ENCODE measurements at places on chromosomes 1 and 21. TPM values are rescaled to one million over a fixed set of nuclear protein-coding genes. Genes with fewer than 3 reads are reported as not detected.

TSTD1 gene
- 73.2 TPM for total RNA-seq

PLEKHO1 gene
- 77.9 TPM for total RNA-seq

ZSCAN20 gene
- total RNA-seq, result 6.7 TPM

F5 gene
- 0.15 TPM for total RNA-seq

IFNLR1 gene
- total RNA-seq, result 4.2 TPM

ZBTB8A gene
- total RNA-seq, result 3.1 TPM

DNA sequence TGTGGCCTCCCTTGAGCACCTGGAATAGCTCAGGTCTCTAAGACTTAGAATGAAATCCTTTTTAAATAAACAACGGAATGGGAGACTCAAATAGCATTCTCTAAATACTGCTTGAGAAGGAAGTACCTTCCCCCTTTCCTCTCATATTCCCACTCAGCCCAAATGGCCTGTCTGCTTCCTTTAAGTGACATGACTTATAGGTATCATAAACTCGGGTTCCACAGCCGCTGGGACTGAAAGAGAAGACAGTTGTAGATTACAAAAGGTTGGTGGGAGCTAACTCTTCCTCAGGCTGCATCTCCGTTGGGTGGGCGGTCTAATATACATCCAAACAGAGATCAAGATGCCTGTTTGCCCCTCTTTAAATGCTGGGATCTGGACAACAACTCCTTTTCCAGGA, 1.2 kb upstream of the HMCN1 start:
- no peak overlapping the region for H3K27ac ChIP-seq
- peaks cover 9% of the 10 kb centered on the region for H3K4me1 ChIP-seq
- no peaks in the 10 kb centered on the region for H3K36me3 ChIP-seq
- H3K4me3 ChIP-seq, result no peak overlapping the region
- H3K27me3 ChIP-seq, result no peaks in the 10 kb centered on the region

GRCh38 chr1:151809985-151810556, 4.9 kb upstream of the LINGO4 start:
- no peak for DNase-seq
- no peaks in the 10 kb centered on the region for H3K4me1 ChIP-seq
- no peak overlapping the region for H3K4me3 ChIP-seq
- no peaks in the 10 kb centered on the region for H3K36me3 ChIP-seq
- no peaks in the 10 kb centered on the region for H3K27me3 ChIP-seq

DNA sequence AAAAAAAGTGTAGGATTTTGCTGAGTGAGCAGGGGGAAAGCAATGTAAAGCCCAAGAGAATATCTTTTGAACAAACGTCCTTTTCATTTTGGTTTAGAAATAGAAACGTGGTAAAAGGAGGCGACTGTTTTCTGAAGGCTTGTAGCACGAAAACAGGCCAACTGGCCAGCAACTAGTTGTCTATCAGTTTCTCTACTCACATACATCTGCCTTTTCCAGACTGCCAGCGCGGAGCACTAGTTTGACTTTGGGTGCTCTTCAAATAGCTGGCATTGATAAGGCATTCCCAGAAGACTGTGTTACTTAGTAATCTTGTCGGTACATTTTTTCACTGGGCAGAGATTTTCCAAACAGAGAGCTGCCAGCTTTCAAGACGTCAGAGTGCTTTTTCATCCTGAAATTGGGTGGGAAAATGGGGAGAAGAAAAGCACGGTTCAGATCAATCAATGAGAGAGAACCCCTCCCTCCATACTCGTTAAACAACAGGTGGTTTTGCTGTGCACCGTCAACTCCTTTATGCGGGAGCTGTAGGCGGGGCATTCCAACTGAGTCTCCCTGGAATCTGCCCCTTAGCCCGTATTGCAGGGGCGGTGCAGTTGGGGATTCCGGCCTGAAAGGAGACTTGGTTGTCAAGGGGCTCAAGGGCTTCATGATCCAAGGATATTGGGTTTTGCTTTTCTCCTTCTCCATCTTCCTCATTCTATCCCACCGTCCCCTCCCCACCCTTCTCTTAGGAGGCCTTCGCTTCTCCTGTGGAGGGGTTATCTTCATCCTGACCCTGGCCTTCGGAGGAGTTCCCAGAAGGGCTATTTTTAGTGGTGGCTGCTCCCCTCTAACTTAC, 884 bp upstream of the LRRC8C start:
- peaks cover 20% of the 10 kb centered on the region for H3K4me1 ChIP-seq
- peak; percentile 29 for DNase-seq
- H3K27ac ChIP-seq, result peak overlapping the region; percentile 99
- no peak overlapping the region for H3K4me3 ChIP-seq
- H3K27me3 ChIP-seq, result no peaks in the 10 kb centered on the region

DNA sequence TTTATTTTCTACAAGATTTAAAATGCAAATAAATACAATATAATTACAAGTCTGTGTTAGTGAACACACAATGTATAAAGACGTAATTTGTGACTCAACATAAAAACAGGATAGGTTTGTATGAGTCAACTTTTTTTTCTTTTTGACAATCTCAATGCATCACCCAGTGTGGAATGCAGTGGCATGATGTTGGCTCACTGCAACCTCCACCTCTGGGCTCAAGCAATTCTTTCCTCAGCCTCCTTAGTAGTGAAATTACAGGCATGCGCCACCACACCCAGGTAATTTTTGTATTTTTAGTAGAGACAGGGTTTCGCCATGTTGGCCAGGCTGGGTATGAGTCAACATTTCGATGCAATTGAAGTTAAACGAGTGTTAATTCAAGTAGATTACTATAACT, 5.9 kb upstream of the SPRR2E start:
- no peaks in the 10 kb centered on the region for H3K36me3 ChIP-seq
- H3K4me1 ChIP-seq, result no peaks in the 10 kb centered on the region

- H3K27me3 ChIP-seq, result peaks cover 3% of the 10 kb centered on the region
- no peak overlapping the region for H3K27ac ChIP-seq
- no peaks in the 10 kb centered on the region for H3K4me1 ChIP-seq
- H3K36me3 ChIP-seq, result no peaks in the 10 kb centered on the region
- no peak overlapping the region for H3K4me3 ChIP-seq
Measured at GRCh38 chr1:6108937-6109614, 63.4 kb downstream of the KCNAB2 start.

- H3K27ac ChIP-seq, result no peak overlapping the region
- H3K27me3 ChIP-seq, result no peaks in the 10 kb centered on the region
- no peak for DNase-seq
- H3K4me3 ChIP-seq, result no peak overlapping the region
- peaks cover 24% of the 10 kb centered on the region for H3K4me1 ChIP-seq
- H3K36me3 ChIP-seq, result peaks cover 53% of the 10 kb centered on the region
Measured at GRCh38 chr1:207342332-207342731, 20.9 kb downstream of the CD55 start.

GRCh38 chr1:238753252-238753651, 633.1 kb upstream of the CHRM3 start:
- no peaks in the 10 kb centered on the region for H3K27me3 ChIP-seq
- H3K4me3 ChIP-seq, result no peak overlapping the region
- no peaks in the 10 kb centered on the region for H3K36me3 ChIP-seq
- no peak overlapping the region for H3K27ac ChIP-seq
